D721Med (cell line): ENCODE measurements at places on chromosomes 1 and 21.

- no peak for DNase-seq
These were observed 405.6 kb downstream of the NPHP4 start for GRCh38 chr1:5586629-5587028.

DNA sequence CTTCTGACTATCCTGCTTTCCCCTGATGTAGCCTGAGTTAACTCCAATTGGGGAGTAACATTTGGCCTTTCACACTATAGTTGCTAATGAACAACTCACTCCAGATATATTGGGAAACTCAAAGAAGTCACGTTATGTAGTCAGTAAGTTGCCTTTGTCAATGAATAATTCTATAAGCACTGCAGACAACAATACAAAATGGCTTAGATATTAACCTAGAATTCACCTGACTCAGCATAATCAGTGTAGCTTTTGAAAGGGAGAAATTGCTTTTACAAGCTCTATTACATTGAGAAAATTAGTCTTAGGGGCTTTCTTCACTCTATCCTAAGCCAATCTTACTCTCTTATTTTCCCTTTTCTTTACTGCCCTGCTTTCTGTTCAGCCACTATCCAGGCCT is 303.5 kb upstream of the NR5A2 start:
- no peak for DNase-seq

DNA sequence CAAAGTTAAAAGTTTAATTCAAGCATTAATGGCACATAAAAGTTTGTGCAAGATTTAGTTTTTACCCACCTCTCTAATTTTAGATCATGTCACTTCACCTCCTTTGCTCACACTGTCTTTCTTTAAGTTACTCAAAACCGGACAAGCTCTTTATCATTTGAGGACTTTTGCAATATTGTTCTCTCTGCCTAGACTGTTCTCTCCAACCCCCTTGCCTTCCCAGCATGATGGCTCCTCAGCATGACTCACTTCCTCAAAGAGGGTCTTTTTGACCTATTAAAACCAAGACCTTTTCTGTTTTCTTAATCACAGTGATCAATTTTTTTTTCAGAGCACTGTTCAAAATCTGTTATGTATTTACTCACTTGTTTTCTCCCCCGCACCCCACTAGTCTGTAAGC is 61.3 kb downstream of the XKR8 start:
- DNase-seq = no peak

- no peak for DNase-seq
These were observed 404 bp upstream of the SCMH1 start for GRCh38 chr1:41242342-41243078.

- DNase-seq = no peak
These were observed 476.3 kb upstream of the ZRANB2 start for GRCh38 chr1:71557138-71557537.

DNA sequence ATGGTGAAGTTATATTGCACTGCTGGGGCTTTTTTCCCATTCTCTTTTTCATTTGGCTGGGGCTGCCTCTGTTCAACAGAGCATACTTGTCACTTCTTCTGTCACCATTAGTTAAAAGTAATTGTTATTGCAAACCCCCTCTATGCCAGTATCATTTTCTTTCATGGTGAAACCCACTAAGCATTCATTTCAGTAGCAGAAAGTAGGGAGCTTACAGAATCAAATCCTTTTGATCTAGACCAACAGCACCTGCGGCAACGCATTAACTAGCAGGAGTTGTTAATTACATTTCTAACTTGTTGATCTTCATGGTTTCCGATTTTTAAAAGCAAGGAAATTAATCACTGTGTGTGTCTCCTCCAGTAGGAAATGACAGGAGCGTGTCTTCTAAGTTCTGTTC is 15.0 kb downstream of the SMYD2 start:
- no peak for DNase-seq

DNA sequence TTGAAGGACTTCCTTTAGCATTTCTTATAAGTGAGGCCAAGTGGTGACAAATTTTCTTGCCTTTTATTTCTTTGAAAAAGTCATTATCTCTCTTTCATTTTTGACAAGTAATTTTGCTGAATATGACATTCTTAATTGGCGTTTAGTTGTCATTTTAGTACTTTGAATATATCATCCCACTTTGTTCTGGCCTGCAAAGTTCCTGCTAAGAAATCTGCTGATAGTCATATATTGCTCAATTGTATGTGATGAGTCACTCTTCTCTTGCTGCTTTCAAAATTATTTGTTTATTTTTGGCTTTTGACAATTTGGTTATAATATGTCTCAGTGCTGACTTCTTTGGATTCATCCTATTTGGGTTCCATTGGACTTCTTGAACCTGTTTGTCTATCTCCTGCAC is 312.6 kb downstream of the DUSP10 start:
- DNase-seq = no peak

GRCh38 chr1:47805921-47806361 is 191.2 kb downstream of the TRABD2B start:
- DNase-seq = no peak

GRCh38 chr1:244354810-244355278 is 96.9 kb downstream of the ADSS2 start:
- no peak for DNase-seq

- DNase-seq = no peak
These were observed 8.5 kb downstream of the MEF2D start for GRCh38 chr1:156492013-156492590.

- DNase-seq = no peak
These were observed 134.0 kb upstream of the IRF2BP2 start for GRCh38 chr1:234743791-234744611.

- DNase-seq = no peak
These were observed 213.8 kb downstream of the SIPA1L2 start for GRCh38 chr1:232416026-232416568.

- no peak for DNase-seq
These were observed 61.9 kb downstream of the POFUT2 start for GRCh38 chr21:45225741-45226327.

GRCh38 chr21:19468991-19469715 is 1065.6 kb upstream of the TMPRSS15 start:
- no peak for DNase-seq

DNA sequence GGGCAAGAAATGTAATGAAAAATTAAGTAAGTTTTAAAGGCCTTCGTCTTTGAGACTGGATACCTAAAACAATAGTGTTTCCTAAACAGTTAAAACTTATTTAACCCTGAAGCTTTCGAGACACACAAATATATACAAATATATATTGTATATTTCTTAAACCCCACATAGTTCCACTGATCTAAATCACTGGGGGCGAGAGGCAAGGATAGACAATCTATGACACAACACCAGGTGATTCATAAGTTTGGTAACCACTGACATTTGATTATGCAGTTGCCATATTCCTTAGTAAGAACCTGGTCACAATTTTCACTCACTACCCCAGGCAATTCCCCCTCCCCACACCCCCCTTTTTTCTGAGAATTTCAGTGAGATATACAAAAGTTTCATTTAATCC is 55.3 kb upstream of the BOLA1 start:
- DNase-seq = no peak

DNA sequence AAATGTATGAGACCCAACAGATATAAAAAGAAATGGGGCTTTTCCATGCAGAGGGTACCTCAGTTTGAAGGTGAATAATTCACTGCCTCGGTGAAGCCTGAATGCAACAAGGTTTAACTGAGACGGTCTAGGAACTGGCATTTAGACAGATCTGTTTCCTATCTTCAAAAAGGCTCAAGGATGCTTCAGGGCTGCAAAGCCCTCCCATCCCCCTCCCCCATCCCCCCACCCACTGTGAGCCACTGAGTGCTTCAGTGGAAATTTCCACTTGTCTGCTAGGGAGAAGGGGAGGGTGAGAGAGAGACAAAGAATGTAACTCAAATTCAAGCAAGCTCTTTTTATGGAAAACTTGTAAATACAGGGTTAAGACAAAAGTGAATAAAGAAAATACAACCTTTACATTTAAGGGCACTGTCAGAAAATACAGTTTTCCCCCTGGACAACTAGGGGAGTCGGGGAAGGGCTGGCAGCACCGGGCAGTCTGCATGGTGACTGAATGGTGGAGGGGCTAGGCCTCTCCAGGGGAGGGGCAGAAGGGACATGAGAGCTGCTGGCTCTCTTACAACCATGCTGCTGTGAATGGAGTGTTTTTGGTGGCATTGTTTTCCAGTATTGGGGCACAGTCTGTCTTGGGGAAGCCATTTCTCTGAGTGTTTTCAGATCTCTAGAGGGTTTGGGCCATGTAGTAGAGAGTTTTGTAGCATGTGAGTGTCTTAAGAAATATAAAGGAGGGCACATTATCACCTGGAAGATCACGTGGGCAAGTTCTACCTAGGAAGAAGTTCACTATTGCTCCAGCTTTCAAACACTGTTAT is 56.7 kb downstream of the MRPS6 start:
- no peak for DNase-seq

DNA sequence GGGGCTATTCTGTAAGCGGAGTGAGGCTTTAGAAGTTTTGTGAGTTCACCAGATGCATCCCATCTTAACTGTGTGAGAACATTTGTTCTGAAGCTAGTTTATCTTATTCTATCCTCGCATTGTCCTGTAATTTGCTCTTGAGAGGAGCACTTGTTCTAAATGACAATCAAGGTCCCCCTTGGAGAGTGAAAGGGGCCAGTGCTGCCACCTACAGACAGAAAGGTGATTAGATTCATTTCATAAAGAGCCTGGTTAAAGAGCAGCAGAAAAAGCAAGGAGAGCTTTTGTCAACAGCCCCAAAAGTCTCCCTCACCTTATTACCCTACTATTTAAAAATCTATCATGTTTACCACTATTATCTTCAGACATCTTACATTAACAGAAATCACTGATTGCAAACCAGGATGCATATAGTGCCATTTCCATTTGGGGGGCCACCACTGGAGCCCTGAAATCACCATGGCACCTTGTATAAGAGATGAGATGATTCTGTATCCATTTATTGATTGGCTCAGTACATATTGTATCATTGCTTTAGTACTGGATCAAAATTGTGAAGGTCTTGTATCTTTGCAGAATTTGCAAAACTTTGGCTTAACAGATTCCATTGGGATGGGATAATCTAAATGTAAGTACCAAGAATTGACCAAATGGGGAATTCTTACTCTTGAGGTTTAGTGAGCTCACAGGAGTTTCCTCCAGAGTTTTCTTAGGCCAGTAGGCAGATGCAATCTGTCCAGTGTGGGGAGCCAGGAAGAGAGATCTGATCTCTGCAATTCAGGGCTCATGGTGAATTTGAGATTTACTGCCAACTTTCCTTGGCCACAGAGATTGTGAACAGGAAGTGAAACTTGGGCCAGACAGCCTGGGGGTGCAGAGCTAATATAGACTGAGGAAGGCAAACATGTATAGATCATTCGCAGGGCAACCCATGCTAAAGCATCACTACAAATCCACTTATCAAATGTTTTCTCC is 64.3 kb upstream of the TRABD2B start:
- DNase-seq = no peak

DNA sequence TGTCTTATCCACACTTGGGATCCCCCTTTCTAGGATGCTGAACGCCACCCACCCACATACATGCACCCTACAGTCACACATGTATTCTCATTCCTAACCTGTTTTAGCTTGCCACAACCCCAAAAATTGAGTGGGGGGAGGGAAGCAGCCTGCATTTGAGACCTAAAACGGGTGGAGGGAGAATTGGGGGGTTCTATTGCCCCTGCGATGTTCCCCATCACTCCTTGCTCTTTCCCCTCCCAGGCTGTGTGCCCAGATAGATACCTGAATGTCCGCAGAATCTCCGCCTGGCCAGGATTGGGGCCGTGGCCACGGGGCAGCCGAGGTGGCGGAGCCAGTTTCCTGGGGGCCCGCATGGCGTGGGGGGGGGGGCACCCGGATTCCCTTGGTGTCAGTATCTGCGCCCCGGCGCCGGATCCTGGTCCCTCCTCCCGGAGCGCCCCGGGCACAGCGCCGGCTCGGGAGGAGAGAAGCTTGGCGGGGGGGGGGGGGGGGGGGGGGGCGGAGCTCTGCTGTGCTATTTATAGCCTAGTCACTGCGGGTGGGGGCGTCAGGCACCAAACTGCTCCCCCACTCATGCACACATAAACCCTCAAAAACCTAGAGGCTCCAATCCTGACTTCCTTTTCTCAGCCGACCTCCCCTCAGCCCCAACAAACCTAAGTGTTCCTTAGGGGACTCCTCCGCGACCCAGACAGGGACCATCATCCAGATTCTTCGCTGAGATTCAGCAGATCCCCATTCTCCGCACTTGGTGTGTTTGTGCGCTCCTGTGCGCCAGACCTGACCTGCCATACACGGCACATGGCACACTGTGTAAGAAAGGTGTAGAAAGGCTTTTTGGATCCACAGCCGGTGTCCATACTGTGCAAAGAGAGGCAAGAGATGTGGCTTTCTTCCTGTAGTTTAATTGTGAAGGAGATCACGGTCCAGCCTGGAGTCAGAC is 1.9 kb downstream of the ANKRD34A start:
- DNase-seq = no peak

DNA sequence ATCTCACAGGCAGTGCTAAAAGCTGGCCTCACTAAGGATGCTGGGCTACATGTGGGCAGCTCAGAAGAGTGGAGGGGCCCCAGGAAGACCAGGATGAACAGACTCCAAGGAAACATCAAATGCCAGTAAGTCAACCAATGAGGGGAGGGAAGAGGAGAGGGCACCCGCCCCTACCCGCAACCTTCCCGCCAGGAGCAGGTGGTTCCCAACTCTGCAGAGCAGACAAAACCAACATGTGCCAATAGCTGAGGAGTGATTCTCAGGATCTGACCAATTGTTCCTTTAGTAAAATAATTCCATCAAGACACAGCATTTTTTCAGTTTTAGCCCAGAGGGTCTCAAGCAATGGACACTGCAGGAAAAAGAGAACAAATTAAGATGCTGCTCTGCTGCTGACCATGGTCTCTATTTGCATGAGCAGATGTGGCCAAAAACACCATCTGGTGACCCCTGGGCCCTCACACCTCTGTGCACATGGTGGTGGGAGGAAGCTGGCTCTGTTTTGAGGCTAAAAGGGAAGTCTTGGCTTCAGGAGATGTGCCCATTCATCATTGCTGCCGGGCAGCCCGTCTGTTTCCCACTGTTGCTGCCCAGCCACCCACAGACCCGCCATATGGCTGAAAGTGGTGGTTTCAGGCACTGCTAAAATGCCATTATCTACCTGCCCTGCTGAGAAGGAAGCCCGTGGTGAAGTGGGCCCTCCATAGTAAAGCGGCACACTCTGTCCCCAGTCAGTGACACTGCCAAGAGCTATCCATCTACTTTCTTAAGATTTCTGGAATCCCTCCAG is 231.8 kb downstream of the KCNH1 start:
- DNase-seq = no peak

GRCh38 chr1:175884369-175884768 is 141.0 kb upstream of the TNR start:
- no peak for DNase-seq

- peak; percentile 39 for DNase-seq
These were observed 19.5 kb downstream of the IFFO2 start for GRCh38 chr1:18936814-18937481.

GRCh38 chr1:107110326-107110725 is 30.5 kb upstream of the NTNG1 start:
- no peak for DNase-seq

- peak; percentile 13 for DNase-seq
These were observed 20.6 kb downstream of the COL6A2 start for GRCh38 chr21:46118316-46119143.

- no peak for DNase-seq
These were observed 220.5 kb downstream of the TNR start for GRCh38 chr1:175522880-175523279.
